ENCODE measurements at places on chromosomes 7 and 10. TPM values are rescaled to one million over a fixed set of nuclear protein-coding genes. Genes with fewer than 3 reads are reported as not detected.

The SSC4D gene
- 0.87 TPM for total RNA-seq

The CCDC172 gene
- not detected for total RNA-seq

The GNAT3 gene
- total RNA-seq, result not detected

The SPDYE1 gene
- not detected for total RNA-seq

The MKI67 gene
- 18.2 TPM for total RNA-seq

The CALD1 gene
- 110 TPM for total RNA-seq

The ACTL6B gene
- not detected for total RNA-seq

The NKX2-3 gene
- not detected for total RNA-seq

The HYAL4 gene
- not detected for total RNA-seq

The VWA2 gene
- total RNA-seq, result 2.7 TPM

The GRID2IP gene
- total RNA-seq, result 0.16 TPM

The CD36 gene
- total RNA-seq, result 0.47 TPM

The TAS2R3 gene
- not detected for total RNA-seq

The PIP4K2A gene
- total RNA-seq, result 9.9 TPM

The TDRD1 gene
- total RNA-seq, result 0.31 TPM

The DCLRE1A gene
- total RNA-seq, result 5.7 TPM

The PTPN20 gene
- total RNA-seq, result 6.2 TPM

The ANKRD2 gene
- 1.0 TPM for total RNA-seq

The COL17A1 gene
- total RNA-seq, result 1,665 TPM

The GHRHR gene
- not detected for total RNA-seq

The COMTD1 gene
- 76.6 TPM for total RNA-seq

The CPN1 gene
- total RNA-seq, result not detected

The ADRB1 gene
- 0.76 TPM for total RNA-seq

The CNTNAP2 gene
- 0.53 TPM for total RNA-seq

The AASS gene
- total RNA-seq, result 14.9 TPM

The FBXO24 gene
- 0.70 TPM for total RNA-seq

The FBXL13 gene
- total RNA-seq, result 0.11 TPM

The CTNNA3 gene
- not detected for total RNA-seq
